Liver (tissue), 10 donors: ENCODE measurements at places on chromosomes 13 and 19. TPM values are rescaled to one million over a fixed set of nuclear protein-coding genes. Genes with fewer than 3 reads are reported as not detected.

Gene DPP9
- 74.5 TPM for total RNA-seq

GRCh38 chr13:76991796-76992547 lies at the start of gene CLN5:
Gene CLN5, plus strand, starts transcription at chr13:76992081. Its CDS starts 18 bp downstream, at chr13:76992099.
- peak within 1 kb of the TSS; percentile 82 for H3K4me3 ChIP-seq
- H3K27me3 ChIP-seq = no peaks in the 10 kb centered on the region
- H3K36me3 ChIP-seq = peaks cover 5% of the 10 kb centered on the region
- H3K27ac ChIP-seq = peak within 1 kb of the TSS; percentile 86

GRCh38 chr19:49666120-49666444 lies 349 bp downstream of the BCL2L12 start:
- H3K4me1 ChIP-seq = peaks cover 26% of the 10 kb centered on the region
- no peaks in the 10 kb centered on the region for H3K27me3 ChIP-seq
- no peak for DNase-seq
- H3K36me3 ChIP-seq = peaks cover 5% of the 10 kb centered on the region
- H3K4me3 ChIP-seq = peak overlapping the region; percentile 76

Gene CYP2A6
- 56.1 TPM for total RNA-seq

- no peaks in the 10 kb centered on the region for H3K36me3 ChIP-seq
- DNase-seq = no peak
- H3K27me3 ChIP-seq = no peaks in the 10 kb centered on the region
- no peak overlapping the region for H3K4me3 ChIP-seq
These were observed 893.7 kb downstream of the UQCRFS1 start for GRCh38 chr19:28319227-28319626.

GRCh38 chr19:34345947-34346351 lies 19.0 kb upstream of the GPI start:
- H3K4me3 ChIP-seq = no peak overlapping the region
- no peak overlapping the region for H3K27ac ChIP-seq
- no peaks in the 10 kb centered on the region for H3K4me1 ChIP-seq
- H3K36me3 ChIP-seq = peaks cover 41% of the 10 kb centered on the region
- H3K27me3 ChIP-seq = no peaks in the 10 kb centered on the region

DNA sequence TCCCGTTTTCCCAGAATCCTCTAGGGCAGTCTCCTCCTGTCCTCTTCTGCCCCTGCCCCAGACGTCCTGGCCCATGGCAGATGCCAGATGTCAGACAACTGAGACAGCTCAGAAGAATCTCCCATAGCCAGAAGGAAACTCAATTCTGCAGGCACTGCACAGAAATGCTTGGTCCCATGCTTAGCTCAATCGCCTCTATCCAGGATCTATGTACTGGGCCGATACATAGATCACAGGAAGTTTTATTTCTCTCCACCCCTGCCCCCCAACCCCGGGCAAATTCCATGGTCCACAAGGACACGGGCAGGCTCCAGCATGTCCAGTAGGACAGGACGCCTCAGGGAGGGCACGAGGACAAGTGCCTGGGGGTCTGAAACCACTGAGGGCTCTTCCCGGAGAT lies 4.8 kb downstream of the MBD3 start:
- no peak for DNase-seq
- no peak overlapping the region for H3K4me3 ChIP-seq

- no peaks in the 10 kb centered on the region for H3K36me3 ChIP-seq
- H3K4me3 ChIP-seq = no peak overlapping the region
- H3K4me1 ChIP-seq = no peaks in the 10 kb centered on the region
- no peak for DNase-seq
These were observed 72.7 kb downstream of the DNAJC15 start for GRCh38 chr13:43095771-43096719.

GRCh38 chr13:44397766-44398223 lies 24.2 kb downstream of the SERP2 start:
- H3K36me3 ChIP-seq = no peaks in the 10 kb centered on the region
- peak; percentile 61 for DNase-seq
- H3K4me3 ChIP-seq = no peak overlapping the region
- peaks cover 13% of the 10 kb centered on the region for H3K4me1 ChIP-seq
- no peaks in the 10 kb centered on the region for H3K27me3 ChIP-seq

GRCh38 chr13:78770601-78771000 lies 111.6 kb upstream of the OBI1 start:
- H3K4me3 ChIP-seq = no peak overlapping the region
- H3K4me1 ChIP-seq = no peaks in the 10 kb centered on the region
- H3K36me3 ChIP-seq = no peaks in the 10 kb centered on the region
- H3K27me3 ChIP-seq = no peaks in the 10 kb centered on the region

GRCh38 chr13:113299951-113300350 lies 2.9 kb downstream of the LAMP1 start:
- no peak overlapping the region for H3K4me3 ChIP-seq
- peak overlapping the region; percentile 63 for H3K27ac ChIP-seq
- no peaks in the 10 kb centered on the region for H3K27me3 ChIP-seq
- no peak for DNase-seq

GRCh38 chr13:42110410-42111155 lies 62.1 kb downstream of the DGKH start:
- no peak overlapping the region for H3K4me3 ChIP-seq
- H3K27ac ChIP-seq = no peak overlapping the region
- H3K36me3 ChIP-seq = no peaks in the 10 kb centered on the region
- no peak for DNase-seq
- no peaks in the 10 kb centered on the region for H3K4me1 ChIP-seq

DNA sequence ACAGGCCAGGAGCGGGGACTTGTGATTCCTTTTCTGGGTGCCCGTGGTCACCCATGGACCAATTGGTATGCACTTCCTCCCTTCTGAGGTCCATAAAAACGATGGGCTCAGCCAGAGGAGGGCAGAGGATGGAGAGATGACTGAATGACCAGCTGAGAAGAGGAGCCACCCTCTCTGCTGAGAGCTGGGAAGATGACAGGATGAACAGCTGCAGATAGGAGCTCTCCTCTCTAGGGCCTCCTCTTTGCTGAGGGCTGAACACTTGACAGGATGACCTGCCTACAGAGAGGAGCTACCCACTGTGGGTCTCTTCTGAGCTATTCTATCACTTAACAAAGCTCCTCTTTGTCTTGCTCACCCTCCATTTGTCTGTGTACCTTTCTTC lies 4.1 kb downstream of the IGFL4 start:
- H3K27ac ChIP-seq = no peak overlapping the region
- H3K27me3 ChIP-seq = peaks cover 3% of the 10 kb centered on the region
- H3K4me1 ChIP-seq = no peaks in the 10 kb centered on the region
- DNase-seq = no peak

Gene WDR83
- total RNA-seq = 5.1 TPM

- no peaks in the 10 kb centered on the region for H3K36me3 ChIP-seq
- peaks cover 2% of the 10 kb centered on the region for H3K4me1 ChIP-seq
- DNase-seq = no peak
- H3K27ac ChIP-seq = no peak overlapping the region
These were observed 1.1 kb downstream of the CRTC1 start for GRCh38 chr19:18684642-18684993.

- H3K4me3 ChIP-seq = no peak overlapping the region
- DNase-seq = no peak
- H3K27me3 ChIP-seq = no peaks in the 10 kb centered on the region
- peaks cover 6% of the 10 kb centered on the region for H3K36me3 ChIP-seq
These were observed 9.9 kb downstream of the SLC6A16 start for GRCh38 chr19:49315111-49315510.

GRCh38 chr13:30580852-30581502 lies 36.7 kb upstream of the USPL1 start:
- H3K4me1 ChIP-seq = no peaks in the 10 kb centered on the region
- no peak for DNase-seq
- H3K4me3 ChIP-seq = no peak overlapping the region

DNA sequence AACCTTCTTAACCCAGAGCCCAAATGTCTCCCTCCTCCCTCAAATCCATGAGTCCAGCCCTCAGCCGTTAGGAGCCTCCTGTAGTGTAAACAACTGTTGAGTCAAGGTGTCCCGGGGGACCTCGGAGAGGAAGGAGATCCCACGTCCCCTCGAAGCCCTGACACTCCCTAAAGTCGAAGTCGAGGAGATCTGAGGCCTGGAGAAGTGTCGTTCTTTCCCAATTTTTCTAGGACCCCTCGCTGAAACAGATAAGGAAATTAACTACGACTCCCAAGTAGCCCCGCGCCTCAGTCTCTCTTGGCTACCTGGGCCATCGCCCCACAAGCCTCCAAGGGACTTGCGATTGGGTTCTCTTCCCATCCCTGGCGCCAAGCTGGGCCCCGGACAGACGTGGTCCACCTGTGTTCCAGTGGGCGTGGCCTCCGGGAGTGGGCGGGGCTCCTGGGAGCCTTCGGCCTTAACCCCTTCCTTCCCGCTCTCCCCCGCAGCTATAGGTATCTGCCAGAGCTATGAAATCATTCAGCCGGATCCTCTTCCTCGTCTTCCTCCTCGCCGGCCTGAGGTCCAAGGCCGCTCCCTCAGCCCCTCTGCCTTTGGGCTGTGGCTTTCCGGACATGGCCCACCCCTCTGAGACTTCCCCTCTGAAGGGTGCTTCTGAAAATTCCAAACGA lies 869 bp downstream of the GFY start:
- no peak for DNase-seq
- H3K4me3 ChIP-seq = no peak overlapping the region
- peaks cover 6% of the 10 kb centered on the region for H3K27me3 ChIP-seq
- H3K4me1 ChIP-seq = peaks cover 11% of the 10 kb centered on the region
- H3K27ac ChIP-seq = no peak overlapping the region

GRCh38 chr19:43767316-43767715 lies 12.6 kb upstream of the SMG9 start:
- no peak overlapping the region for H3K4me3 ChIP-seq
- H3K36me3 ChIP-seq = no peaks in the 10 kb centered on the region
- H3K27me3 ChIP-seq = no peaks in the 10 kb centered on the region
- no peak overlapping the region for H3K27ac ChIP-seq
- no peaks in the 10 kb centered on the region for H3K4me1 ChIP-seq

GRCh38 chr13:48505012-48505411 lies 27.9 kb downstream of the RCBTB2 start:
- H3K27me3 ChIP-seq = no peaks in the 10 kb centered on the region
- peaks cover 3% of the 10 kb centered on the region for H3K36me3 ChIP-seq
- no peak for DNase-seq
- H3K4me3 ChIP-seq = no peak overlapping the region
- no peaks in the 10 kb centered on the region for H3K4me1 ChIP-seq

Gene ZNF625
- total RNA-seq = 3.8 TPM

GRCh38 chr13:112661291-112661690 lies 28.5 kb upstream of the ATP11A start:
- no peak for DNase-seq
- no peak overlapping the region for H3K4me3 ChIP-seq
- H3K36me3 ChIP-seq = no peaks in the 10 kb centered on the region
- no peaks in the 10 kb centered on the region for H3K27me3 ChIP-seq
- H3K27ac ChIP-seq = no peak overlapping the region

- H3K4me1 ChIP-seq = peaks cover 23% of the 10 kb centered on the region
- no peaks in the 10 kb centered on the region for H3K27me3 ChIP-seq
- H3K27ac ChIP-seq = no peak overlapping the region
- DNase-seq = no peak
- H3K36me3 ChIP-seq = no peaks in the 10 kb centered on the region
These were observed 4.2 kb downstream of the WDFY2 start for GRCh38 chr13:51588406-51588949.

- H3K4me1 ChIP-seq = no peaks in the 10 kb centered on the region
- H3K27me3 ChIP-seq = no peaks in the 10 kb centered on the region
- no peak overlapping the region for H3K4me3 ChIP-seq
- peaks cover 33% of the 10 kb centered on the region for H3K36me3 ChIP-seq
- H3K27ac ChIP-seq = no peak overlapping the region
These were observed 8.9 kb downstream of the ATG4D start for GRCh38 chr19:10552510-10553053.

DNA sequence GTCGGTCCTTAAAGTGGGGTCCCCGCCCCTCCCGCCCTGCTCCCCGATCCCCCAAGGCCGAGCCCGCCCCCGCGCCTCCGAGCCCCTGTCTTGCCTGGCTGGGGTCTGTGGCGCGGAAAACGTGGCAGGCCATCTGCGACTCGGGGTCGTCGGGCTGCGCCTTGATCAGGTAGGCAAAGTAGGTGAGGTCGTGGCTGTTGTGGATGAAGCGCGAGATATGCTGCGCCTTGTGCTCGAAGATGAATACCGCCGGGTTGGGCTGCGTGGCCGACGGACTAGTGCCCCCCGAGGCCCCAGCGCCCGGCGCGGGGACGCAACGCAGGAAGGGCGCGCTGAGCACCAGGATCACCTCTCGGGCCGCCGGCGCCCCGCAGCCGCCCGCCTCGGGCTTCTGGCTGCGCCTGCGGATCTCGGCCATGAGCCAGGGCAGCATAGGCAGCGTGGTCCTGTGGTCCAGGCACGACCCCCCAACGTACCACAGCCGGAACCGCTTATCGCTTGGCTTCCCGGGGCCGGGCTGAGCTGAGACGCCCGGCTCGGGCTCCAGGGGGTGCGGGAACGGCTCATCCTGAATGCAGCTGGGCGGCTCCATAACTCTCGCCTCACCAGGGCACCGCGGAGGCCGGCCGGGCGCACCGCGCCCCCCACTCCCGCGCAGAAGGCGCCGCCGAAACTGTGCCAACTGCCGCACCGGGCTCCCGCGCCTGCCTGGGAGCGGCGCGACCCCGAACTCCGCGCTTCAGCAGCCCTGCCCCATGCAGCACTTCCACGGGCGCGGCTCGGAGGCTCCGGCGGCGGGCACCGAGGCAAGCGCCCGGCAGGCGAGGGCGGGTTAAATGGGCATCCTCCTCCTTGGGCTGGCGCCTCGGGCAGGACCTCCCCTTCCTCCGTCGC lies 546 bp downstream of the TBC1D4 start:
- H3K27ac ChIP-seq = peak overlapping the region; percentile 85
- peaks cover 9% of the 10 kb centered on the region for H3K4me1 ChIP-seq
- H3K36me3 ChIP-seq = no peaks in the 10 kb centered on the region

Gene KCNJ14
- 0.92 TPM for total RNA-seq

Gene IRS2
- total RNA-seq = 9.1 TPM

Gene CACNG7
- total RNA-seq = not detected

DNA sequence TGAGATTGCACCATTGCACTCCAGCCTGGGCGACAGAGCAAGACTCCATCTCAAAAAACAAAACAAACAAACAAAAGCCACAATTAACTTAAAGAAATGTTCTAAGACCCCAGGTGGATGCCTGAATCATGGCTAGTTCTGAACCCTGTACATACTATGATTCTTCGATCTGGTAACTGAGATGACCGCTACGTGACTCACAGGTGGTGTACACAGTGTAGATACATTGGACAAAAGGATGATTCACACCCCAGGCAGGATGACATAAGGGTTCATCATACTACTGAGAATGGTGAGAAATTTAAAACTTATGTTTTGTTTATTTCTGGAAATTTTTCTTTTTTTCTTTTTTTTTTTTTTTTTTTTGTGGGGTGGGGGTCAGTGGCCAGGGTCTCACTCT lies 6.5 kb downstream of the ZNF426 start:
- H3K36me3 ChIP-seq = peaks cover 31% of the 10 kb centered on the region
- no peak for DNase-seq
- no peak overlapping the region for H3K4me3 ChIP-seq
- no peaks in the 10 kb centered on the region for H3K27me3 ChIP-seq
